Cortex of kidney (tissue), 1 donor: ENCODE measurements at places on chromosomes 2 and 18.

GRCh38 chr2:145807968-145808367 lies 1288.0 kb upstream of the ZEB2 start:
- no peak for DNase-seq

- no peak for DNase-seq
These were observed 112.5 kb upstream of the GLI2 start for GRCh38 chr2:120622886-120623753.

GRCh38 chr2:120418174-120418787 lies 72.3 kb downstream of the INHBB start:
- no peak for DNase-seq

DNA sequence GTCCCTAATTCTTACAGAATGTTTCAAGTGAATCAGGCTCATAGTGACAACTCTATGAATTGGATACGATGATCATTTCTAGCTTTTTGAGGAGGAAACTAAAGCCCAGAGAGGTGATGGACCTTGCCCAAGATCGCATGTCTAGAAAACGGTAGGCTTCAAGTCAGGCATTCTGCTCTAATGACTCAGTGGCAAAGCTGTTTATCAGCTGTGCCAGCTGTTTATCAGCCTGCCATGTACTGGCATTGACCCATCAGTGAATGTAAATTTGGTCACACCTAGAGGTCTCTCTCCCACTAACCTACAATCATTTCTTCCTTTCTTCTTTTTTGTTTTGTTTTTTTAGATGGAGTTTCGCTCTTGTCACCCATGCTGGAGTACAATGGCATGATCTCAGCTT lies 6.1 kb upstream of the DAW1 start:
- DNase-seq = no peak

DNA sequence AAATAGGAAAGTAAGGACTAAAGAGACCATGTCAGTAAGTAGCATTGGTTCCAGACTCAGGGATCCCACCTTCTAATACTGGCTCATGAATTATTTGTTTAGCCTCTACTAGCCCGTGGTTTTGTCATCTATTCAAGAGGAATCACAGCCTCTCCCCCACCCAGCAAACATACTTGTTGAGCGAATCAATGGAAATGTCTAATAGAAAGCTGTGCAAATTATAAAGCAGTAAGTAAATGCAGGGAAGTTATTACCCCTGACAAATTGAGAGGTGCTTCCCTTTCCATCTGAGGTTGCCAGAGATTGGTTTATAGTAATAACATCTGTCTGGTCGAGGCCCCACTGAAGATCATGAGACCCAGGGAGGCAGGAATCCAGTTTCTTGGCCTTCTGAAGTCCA lies 219.3 kb upstream of the OSR1 start:
- DNase-seq = no peak

DNA sequence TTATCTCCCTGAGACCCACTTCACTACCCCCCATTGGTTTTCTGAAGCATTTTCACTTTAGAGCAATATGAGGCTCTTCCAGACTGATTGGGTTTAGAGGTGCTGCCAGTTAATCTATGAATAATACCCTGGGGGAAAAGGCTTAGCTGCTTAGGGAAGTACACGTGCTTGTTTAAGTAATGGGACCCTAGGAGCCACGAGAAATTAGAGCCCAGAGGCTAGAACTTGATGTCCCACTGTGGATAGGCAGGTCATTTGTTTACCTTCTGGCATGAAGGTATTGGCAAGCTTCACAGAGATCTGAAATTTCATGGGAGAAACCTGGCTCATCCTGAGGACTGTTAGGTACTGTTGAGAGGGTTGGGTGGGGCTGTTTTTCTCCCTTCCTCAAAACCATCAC lies 59.7 kb downstream of the CLIP4 start:
- DNase-seq = no peak

DNA sequence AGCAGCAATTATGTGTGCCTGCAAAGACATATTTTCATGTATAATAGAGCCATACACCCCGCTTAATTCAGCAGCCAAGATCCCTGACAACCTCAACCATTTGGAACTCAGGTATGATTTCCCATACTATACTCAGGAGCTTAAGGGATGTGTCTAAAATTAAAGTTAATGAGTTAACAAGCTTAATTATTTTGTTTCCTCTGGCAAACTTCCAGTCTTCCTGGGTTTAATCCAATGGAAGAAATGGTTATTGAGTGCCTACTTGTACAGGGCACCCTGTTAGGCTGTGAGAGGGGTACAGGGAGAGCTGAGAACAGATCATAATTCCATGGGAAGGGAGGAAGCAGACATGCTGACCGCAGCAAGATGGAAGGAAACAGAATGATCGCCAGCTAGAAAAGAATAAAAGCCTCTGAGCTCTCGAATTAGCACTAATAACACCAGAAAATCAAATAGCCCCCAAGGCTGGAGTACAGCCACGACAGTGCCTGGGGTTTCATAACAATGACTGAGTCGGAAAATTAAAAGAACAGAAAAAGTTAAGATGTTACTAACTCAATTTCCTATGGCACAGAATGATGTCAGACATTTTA lies 20.8 kb upstream of the CEP68 start:
- DNase-seq = no peak

GRCh38 chr2:166432331-166432730 lies 56.6 kb upstream of the SCN9A start:
- no peak for DNase-seq

GRCh38 chr2:46544581-46544980 lies 65.2 kb downstream of the TMEM247 start:
- no peak for DNase-seq

DNA sequence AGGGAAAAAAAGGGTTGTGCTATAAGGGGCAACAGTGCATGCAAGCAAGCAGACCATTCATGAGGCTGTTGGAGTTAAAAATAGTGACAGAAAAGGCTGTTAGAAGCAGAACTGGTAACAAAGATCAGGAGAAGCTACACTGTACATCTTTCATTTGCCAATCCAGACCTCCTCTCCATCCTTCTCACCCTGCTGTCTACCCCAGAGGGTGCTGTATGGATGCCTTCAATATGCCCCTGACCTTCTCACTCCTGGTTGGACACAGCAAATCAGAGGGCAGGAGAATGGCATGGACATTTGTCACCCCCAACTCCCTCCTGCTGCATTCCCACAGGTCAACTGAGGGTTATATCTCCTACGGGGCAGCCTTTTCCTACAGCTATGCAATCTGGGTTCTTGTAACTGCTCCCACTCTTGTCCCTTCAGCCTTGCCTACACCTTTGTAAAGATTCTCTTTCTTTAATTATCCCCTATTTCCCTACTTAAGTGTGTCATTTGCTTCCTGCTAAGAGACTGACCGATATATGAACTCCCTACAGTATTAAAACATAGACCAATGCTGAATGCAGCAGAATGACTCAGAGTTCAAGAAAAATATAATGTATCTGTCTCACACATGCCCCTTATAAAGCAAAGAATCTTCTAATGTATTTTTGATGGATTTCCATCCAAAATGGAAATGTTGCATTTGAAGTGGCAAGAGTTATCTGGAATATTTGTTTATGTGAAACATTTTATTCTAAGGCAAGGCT lies 169.2 kb upstream of the NCKAP5 start:
- DNase-seq = no peak

- DNase-seq = no peak
These were observed 65.9 kb upstream of the SLC16A14 start for GRCh38 chr2:230134496-230135129.

GRCh38 chr2:209473930-209474419 lies 50.1 kb downstream of the MAP2 start:
- DNase-seq = no peak

GRCh38 chr18:49742316-49743116 lies 70.8 kb downstream of the ACAA2 start:
- DNase-seq = no peak

DNA sequence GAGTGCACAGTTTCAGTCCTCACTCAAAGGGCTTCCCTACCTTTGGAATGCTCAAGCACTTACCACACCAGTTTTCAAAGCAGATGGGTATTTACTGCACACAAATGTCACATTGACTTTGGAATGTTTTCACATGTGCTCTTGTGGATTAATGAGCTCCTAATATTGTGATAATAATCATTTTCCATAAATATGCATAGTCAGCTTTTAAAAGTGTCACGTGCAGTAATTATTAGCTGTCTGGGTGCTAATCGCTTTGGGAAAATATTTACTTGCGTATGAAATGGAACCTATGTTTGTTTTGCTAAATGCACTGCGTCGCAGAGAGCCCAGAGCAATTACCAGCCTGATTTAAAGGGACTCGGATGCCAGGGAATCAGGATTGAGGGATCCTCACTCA lies 229.3 kb downstream of the SMAD2 start:
- no peak for DNase-seq

DNA sequence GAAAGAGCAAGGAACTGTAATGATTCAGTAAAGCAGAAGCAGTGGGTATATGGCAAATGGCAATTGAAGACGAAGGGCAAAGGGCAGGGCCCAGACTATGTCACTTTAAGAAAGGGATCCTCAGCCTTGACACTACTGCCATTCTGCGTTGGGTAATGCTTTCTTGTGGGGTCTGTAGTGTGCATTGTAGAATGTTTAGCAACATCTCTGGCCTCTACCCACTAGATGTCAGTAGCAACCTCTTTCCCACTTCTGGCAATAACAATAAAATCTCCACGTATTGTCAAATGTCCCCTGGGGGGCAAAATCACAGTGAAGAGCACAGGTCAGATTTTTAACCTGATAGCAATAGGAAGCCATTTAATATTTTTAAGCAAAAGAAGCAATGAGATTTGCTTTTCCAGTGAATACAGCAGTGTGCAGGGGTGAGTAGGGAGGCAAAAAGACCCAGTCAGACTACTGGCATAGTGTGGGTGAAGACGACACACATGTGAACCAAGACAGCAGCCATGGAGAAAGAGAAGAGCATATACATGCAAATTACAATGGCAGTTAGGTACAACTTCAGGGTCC lies 209.5 kb downstream of the DYM start:
- DNase-seq = no peak

- no peak for DNase-seq
These were observed 18.0 kb downstream of the COLEC11 start for GRCh38 chr2:3612639-3613523.

DNA sequence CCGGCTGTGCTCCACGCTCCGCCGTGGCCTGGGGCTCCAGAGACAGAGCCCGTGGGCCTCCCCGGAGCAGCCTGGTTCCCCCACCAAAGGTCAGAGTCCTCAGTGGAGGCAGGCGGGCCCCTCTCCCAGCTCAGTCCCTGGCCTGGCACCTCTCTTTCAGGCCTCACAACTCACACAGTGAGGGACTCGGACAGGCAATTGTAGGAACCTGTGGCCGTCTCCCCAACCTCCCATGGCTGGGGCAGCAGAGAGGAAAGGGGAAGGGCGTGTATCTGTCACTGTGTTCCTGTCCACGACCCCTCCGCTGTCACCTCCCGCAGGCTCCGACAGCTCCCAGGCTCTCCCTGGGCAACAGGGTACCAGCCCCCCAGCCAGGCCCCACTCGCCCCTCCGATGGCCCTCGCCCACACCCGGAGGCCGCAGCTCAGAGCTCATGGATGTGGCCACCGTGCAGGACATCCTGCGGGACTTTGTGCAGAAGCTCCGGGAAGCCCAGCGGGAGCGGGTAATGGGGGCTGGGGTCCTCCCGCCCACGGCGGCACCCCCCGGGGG lies 32.4 kb upstream of the SNED1 start:
- no peak for DNase-seq

DNA sequence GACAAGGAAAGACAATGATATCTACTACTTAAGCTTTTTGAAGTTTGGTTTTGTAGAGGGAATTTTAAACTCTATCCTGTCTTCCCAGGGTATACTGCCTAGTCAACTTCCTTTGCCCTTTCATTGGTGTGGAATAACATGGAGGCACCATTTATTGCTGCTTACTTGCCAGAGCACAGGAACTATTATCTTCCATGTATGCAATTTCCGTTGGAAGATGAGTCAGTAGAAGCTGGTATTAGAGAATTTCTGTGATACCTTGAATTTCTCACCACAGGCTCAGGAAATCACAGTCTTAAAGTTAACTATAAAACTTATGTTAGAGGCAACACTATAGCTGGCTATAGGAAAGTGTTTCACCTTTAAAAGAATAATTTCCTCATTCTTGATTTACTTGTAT lies 40.9 kb upstream of the RGPD4 start:
- no peak for DNase-seq

DNA sequence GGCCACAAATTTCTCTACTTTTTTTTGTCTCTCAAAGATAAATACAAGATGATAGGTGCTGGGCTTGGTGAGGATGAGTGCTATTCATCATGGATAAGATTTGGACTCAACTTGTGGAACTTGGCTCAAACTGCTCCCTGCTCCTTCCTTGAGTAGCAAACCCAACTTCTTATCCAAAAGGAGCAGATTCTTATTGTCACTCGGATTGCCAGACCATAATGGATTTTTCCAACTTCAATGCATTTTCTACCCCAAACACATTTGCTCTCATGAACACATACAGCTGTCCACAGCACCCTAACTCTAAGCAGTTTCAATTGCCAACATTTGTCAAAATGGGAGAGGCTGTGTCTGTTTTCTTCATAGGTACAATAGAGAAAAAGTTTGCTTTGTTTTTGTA lies 99.5 kb upstream of the APCDD1 start:
- no peak for DNase-seq

DNA sequence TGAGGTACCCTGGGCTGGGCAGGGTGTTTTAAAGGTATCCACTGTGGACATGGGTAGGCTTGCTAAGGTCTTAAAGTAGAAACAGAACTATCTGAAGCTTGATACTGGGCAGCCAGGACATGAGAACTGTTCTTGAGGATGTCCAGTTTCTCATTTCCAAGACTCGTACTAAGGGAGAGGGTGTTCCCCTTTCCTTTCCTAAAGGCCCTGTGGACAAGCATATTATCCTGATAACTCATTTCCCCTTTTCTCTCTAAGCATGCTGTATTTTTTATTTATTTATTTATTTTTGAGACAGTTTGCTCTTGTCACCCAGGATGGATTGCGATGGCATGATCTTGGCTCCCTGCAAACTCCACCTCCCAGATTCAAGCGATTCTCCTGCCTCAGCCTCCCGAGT lies 273.6 kb downstream of the PRKCE start:
- no peak for DNase-seq

DNA sequence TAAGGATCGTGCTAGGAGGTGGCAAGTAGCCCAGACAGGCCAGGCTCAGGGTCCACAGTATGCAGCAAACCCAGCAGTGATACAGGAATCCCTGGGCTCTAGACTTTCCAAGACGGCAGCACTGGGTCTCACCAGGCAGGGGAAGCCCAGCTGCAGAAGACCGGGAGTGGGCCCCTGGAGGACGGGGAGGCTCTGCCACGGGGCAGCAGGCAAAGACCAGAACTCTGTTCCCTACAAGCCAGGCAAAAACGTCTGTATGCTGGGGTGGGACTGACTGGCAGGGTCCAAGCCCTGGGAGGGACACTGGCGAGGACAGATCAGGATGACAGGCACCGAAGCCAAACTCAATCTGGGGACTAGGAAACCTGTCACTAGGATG lies 98.9 kb upstream of the SEC11C start:
- DNase-seq = no peak

DNA sequence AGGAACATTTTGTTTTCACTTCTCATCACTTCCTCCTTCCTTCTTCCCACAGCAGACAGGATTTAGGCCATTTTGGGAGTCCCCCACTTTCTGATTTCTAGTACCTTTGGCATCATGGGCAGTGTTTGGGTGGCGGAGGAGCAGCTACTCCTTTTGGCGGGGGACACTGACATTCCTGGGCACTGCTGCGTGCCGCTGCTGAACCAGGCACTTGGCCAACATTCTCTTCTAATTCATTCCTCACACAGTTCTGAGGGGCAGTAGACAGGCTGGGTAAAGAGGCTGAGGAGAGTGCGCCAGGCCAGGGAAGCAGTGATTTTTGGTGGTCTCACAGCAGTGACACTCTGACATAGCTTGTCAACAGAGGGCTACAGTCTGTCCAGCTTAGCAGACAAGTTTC lies 270.2 kb downstream of the LOXHD1 start:
- no peak for DNase-seq
